ENCODE measurements at places on chromosomes 4 and X.

DNA sequence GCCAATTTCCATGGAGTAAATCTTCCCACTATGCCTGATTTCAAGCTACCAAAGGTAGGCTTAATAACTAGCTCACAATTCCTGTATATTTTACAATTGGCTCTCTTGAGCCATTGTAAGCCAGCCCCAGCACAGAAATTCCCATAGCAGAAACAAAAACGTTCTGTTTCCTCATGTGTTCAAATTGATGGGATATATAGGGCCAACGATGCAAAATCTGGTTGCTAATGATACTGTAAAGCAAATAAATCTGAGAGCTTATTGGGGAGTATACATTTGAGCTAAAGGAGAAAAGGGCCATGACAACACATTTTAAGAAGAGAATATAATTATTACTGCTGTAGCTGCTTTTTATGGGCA is 267.1 kb upstream of the FTHL17 start:
- DNase-seq, result no peak

DNA sequence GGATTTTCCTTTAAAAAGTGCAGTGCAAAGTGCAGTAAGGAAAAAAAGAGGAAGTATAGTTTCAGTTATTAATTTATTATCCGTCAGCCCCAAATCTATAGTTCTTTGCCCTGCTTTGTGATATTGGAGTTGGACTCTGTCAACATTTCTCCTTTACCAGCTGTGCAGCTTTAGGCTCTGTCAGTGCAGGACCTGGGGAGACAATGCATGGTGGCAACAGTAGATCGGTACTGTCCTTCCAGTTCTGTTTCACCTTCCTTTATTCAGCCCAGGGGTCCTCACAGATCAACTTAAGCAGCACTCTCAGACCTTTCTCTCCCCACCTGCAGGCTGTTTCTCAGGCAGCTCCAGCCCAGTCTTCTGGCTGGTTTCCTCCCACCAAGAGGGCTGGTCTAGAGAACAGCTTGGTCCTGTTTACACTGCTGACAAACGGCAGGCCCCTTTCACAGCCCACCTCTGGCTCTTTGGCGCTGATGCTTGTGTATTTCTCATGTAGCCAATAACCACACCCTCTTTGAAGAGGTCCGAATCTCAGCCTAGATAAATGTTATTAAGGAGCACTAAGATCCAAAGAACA is 71.6 kb downstream of the MCUB start:
- peak; percentile 19 for DNase-seq

- no peak for DNase-seq
Observed at GRCh38 chr4:132124624-132124974, 1024.5 kb upstream of the PCDH10 start.

GRCh38 chr4:891747-892146 is 40.4 kb downstream of the GAK start:
- peak; percentile 21 for DNase-seq

- DNase-seq, result no peak
Observed at GRCh38 chr4:86544310-86544966, 49.7 kb upstream of the PTPN13 start.

DNA sequence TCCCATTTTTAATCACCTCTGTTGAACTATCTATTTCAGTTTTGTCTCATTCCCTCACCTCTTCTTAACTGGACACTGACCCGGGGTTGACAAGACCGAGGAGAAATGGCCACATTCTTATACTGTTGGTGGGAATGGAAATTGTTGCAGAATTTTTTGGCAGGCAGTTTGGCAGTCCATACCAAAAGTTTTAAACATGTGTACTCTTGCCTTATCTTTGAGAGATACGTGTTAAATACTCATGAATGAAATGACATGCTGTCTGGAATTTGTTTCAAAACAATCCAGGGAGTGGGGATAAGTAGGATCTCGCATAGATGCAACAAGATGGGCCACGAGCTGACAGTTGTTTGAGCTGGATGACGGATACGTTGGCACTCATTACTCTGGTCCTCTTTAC is 12.1 kb downstream of the FGFBP1 start:
- no peak for DNase-seq

- no peak for DNase-seq
Observed at GRCh38 chrX:48802905-48803200, 986 bp downstream of the HDAC6 start.

DNA sequence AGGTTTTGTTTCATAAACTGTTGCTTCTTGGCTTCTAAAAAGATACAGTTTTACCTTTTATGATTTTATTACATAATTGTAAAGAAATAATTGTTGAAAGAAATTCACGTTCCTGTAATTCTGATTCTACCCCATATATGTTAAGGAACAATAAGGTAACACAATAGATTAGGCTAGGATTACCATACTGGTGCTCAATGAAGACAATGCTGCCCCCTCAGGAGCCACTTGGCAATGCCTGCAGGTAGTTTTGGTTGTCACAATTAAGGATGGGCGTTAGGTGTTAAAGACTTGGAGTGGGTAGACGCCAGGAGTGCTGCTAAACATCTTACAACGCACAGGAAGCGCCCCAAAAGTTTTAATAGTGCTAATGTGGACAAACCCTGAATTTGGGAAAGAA is 133.2 kb downstream of the NLGN4X start:
- no peak for DNase-seq

- DNase-seq, result peak; percentile 79
Observed at GRCh38 chrX:104343428-104344129, 88.8 kb upstream of the ESX1 start.

DNA sequence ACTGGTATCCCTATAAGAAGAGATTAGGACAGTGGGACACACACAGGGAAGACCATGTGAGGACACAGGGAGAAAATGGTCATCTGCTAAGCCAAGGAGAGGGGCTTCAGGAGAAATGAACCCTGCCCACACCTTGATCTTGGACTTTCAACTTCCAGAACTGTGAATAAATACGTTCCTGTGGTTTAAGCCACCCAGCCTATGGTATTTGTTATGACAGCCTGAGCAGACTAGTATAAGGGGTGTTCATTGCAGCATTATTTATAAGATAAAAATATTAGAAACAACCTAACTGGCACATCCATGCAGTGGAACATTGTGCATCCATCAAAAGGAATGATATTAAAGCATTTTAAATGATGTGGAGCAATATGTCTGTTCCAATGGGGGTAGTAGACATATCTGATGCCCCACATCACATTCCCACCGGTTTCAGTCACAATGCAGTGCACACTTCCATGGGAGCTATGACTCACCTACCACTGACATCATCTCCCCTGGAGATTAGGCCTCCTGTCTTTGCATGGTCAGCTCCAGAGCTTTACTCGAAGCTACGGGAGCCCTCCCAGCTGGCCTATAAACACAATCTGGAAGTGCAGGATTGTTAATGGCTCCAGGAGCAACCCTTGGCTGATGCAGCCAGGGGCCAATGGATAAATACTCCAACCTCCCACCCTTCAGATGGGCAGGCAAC is 38.9 kb upstream of the MAMLD1 start:
- DNase-seq, result peak; percentile 46

GRCh38 chr4:76720121-76720520 is 177.8 kb downstream of the SOWAHB start:
- DNase-seq, result no peak

DNA sequence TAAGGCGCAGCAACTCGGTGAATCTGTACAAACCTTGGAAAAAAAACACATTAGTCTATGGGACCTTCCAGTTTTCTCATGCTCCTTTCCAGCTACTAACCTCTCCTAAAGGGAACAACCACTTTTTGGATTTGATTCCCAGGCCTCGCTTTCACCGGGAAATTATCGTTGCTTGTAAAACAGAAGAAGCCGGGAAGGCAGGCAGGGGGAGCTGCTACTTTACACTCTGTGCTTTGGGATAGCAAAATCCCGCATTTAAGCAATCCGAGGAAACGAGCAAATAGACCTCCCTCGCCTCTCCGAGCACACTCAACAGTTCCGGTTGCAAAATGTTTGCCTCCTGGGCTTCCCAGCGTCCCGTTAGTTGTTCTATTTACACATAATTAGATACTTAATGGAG is 1.2 kb downstream of the CD38 start:
- DNase-seq, result no peak

- no peak for DNase-seq
Observed at GRCh38 chr4:81659051-81659450, 187.3 kb upstream of the RASGEF1B start.

DNA sequence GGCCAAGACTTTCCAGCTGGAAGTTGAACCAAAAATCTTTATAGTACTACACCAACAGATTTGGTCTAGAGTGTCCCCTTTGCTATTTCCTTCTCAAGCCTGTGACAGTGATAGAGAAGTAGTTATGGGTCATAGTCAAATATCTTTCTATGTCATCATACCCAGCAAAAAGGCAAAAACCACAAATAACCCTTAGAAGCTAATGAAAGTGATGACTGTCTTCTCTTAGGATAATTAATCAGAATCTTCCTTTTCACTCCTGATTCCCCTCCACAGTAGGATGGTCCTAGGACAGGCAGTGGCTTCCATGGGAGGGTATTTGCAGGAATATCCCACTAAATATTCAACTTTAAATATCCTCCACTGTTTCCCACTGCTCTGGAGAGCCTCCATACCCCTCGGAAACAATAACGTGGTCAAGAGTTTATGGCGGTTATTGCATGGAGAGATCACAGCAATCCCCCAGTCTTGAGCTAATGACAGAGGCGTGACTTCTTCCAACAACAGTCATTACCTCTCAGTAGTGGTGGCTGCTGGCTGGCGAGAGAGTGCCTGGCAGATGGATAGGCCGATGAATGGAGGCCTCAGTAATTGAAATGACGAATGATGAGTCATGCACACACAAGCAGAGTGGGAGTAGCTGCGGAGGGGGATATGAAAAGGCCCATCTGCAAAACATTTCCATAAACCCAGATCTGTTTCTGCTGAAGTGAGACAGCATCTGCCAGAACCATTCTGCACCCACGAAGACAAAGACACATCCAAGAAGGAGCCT is 154.9 kb downstream of the STK32B start:
- DNase-seq, result no peak

DNA sequence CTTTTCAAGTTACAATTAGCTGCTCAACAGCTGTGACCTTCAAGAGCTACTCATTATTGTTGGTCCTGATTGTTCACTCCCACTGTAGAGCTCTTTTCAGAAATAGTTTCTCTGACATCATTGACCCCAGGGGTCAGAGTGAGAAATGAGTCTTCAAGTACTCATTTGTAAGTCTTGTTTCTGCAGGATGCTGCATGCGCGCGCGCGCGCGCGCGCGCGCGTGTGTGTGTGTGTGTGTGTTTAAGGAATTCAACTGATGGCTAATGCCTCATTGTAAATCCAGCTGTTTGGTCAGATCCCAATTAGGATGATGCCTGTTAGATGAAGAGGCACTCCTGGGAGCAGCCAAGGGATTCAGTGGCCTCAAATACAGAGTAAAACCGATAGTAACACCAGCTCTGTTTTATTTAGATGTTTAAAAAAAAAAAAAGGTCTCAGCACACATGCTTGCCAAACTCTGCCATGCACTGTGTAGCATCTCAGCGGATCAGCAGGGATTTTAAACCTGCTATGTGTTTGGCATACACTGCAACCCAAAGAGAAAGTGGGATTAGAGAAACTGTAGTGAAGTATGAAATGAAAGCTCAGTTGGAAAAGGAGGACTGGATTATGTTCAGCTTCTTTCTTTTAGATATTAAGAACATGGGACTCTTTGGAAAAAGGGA is 332.3 kb downstream of the ADGRL3 start:
- DNase-seq, result no peak

DNA sequence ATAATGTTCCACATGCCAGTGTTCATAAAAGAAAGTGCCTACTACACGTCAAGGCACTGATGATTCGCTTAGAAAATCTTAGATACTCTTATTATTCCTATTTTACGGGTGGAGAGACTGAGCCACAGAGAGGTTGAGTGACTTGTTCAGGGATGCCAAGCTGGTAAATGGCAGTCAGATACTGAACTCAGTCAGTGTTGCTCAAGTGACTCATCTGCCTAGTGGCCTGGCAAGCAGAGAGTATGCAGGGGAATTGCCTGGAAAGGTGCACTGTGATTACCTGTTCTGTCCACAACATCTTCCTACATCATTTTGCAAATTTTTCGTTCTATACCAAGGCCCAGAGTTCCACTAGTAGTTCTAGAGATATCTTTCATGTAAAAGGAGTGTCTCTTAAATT is 68.4 kb downstream of the RAPGEF2 start:
- no peak for DNase-seq

GRCh38 chr4:126799971-126800574 is 832.7 kb upstream of the INTU start:
- no peak for DNase-seq

- DNase-seq, result no peak
Observed at GRCh38 chr4:187814737-187815465, 180.7 kb upstream of the ZFP42 start.

GRCh38 chr4:6771229-6771671 is 11.3 kb upstream of the KIAA0232 start:
- no peak for DNase-seq

GRCh38 chr4:87497159-87497558 is 32.0 kb downstream of the SPARCL1 start:
- DNase-seq, result peak; percentile 30

DNA sequence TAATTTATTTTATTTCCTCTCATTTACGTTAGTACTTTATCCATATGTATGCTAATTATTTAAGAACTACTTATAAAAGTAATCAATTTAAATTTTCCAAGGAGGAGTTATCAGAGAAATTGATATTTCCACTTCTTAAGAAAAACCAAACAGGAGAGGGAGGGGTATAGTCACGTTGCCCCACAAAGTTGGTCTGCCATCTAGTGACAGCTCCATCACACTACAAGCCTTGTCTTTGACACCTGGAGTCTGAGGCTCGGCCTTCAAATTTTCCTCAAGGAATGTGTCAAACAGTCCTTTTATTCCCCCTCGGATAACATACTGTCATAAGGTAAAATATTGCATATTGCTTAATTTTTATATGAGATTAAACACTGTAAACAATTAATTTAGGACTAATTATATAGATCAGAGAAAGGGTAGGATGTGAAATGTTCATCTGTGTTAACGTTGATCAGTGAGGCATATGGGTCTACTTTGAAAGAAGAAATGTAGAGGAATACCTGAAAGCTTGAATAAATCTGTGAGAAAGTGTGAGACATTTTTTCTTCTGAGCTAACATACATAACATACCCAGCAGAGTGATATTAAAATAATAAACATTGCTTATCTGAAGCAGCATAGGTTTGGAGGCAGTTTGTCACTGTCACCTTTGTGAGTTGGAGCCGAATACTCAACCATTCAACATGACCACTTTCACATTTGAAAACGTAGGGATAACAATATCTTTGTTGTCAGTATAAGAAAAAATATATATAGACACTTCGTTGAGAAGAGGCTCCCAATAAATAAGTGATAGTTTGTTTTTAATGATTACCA is 114.4 kb downstream of the GLRA3 start:
- DNase-seq, result peak; percentile 61

DNA sequence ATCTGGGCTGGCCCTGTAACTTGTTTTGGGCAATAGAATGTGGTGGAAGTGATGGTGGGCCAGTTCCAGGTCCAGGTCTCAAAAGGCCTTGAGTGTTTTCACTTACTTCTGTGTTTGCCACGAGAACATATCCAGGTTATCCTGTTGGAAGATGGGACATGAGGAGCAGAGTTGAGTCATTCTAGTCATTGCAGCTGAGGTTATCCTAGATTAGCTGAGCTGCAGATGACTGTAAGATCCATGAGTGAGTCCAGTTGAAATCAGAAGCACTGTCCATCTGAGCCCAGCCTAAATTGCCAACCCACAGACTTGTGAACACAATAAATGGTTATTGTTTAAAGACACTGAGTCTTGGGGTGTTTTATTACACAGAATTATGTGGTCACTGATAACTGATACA is 45.3 kb upstream of the RPS6KA3 start:
- DNase-seq, result no peak

Data from HEK293T (cell line).